ENCODE measurements at places on chromosomes 12 and 14.

DNA sequence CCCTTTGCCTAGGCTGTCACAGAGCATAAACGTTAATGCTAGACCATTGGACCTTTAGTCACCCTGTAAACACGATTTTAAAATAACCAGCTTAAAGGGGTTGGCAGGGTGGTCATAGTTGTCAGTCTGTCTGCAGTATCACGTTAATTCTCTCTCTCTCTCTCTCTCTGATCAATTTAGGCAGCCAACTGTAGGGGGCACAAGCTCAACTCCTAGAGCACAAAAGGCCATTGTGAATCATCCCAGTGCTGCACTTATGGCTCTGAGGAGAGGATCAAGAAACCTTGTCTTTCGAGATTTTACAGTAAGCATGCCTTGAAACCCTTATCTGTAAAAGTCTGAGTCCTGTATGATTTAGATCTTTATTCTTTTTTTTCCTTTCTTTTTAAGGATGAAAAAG lies 97.1 kb downstream of the SCAF11 start:
- no peak for DNase-seq

DNA sequence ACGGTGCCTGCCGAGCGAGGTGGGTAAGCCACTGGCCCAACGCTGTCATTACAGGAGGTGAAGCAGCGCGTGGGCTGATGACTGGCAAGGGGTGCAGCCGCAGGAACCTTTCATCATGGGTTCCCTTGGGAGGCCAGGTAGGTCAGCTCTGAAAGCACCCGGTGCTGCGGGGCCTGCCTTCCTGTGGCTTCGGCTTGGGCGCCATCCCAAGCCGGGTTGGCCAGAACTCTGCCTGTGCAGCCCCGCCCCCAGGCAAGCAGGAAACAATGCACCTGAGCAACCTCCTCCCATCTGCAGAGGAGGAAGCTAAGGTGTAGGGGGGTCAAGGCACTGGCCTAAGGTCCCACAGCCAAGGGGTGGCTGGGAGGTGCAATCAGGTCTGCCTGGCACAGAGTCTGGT lies 20.0 kb upstream of the HHIPL1 start:
- no peak for DNase-seq

GRCh38 chr14:68404652-68405183 lies 388.1 kb downstream of the ZFP36L1 start:
- DNase-seq = no peak

DNA sequence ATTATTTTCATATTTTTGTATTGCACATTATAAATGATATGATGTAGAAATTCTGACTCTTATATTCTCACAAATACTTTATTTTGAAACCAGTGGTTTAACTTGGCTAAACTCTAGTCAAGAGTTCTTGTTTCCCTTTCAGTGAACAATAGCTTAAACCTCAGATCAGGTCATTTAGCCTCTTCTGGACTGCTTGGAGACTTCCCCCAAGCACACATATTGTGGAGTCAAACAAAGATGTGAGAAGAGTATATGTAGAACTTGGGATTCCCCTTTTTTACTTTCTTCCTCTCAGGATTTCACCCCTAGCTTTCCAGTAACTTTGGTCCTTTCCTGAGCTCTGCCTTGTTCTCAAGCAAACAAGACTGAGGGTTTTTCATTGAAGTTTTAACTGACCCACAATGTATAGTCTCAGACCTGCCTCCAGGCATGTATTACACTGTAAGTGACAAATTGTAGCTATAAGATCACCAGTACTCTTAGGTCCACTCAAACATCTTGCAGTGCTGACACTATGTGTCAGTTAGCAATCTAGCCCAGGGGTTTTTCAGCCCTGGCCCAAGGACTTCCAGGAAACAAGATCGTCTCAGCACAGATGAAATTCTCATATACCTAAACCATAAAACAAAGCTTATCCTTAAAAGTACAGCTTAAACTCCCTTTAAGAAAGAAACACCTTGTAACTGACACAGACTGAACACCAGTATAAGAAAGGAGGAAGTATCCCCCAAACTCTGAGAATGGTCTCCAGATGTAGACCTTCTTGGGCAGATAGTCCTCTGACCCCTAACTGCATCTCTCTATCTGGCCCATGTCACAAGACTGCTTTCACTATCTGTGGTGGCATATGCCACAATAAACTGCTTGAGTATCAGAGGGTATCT lies 98.6 kb downstream of the SLC6A15 start:
- DNase-seq = no peak

- DNase-seq = no peak
Observed at GRCh38 chr14:34450542-34450915, 11.5 kb downstream of the SPTSSA start.

GRCh38 chr14:63709589-63709988 lies 18.3 kb downstream of the SGPP1 start:
- no peak for DNase-seq

DNA sequence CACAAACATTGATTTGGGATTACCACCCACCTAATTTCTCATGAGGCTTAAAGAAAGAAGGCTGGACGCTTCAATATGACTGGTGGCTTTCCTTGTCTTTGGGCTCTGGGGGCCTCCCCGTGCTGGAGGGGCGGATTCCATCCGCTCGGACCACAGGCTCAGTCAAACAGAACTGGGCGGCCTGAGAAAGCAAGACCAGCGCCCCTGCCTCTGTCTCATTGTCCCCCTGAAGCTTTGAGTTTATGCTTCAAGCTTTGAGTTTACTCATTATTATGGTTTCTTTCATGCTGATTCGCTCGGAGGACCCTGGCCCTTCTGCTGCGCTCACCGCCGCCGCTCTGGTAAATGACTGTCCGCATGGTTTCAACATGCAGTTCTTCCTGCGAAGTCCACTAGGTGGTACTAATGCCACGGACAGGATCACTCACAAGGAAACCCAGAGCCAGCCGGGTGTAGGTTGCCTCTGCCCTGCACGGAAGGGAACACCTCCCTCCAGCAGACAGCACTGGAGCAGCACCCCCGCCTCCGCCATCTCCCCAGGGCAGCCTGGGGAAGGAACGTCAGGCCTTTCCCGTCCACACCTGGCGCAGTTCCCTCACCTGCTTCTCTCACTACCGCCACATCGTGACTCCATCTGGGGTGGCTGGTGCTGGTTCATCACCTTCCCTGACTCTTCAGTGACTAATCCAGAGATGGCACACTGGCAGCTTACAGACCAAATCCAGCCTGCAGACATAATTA lies 13.2 kb upstream of the TIGAR start:
- DNase-seq = no peak

- no peak for DNase-seq
Observed at GRCh38 chr12:131390412-131391334, 320.2 kb upstream of the SFSWAP start.

GRCh38 chr12:94070520-94070919 lies 77.9 kb upstream of the PLXNC1 start:
- DNase-seq = no peak

DNA sequence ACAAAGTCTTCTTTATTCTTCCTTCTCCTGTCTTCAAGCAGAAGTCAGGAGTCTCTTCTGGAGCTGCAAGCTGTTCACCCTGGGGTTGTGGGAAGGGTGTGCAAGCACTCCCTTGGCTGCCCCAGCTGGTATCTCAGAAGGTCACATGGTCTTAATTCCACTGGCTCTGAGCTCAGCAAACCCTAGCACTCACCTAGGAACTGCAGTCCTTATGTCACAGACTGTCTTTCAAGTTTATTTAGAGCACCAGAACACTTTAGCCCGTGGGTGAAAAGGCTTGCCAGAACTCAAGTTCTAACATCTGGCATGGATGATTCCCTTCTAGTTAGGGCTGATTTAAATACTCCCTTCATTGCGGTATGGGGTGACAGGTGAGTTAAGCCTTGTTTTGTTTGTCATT lies 379.0 kb downstream of the CCER1 start:
- no peak for DNase-seq

- DNase-seq = no peak
Observed at GRCh38 chr12:12004524-12004923, 66.2 kb upstream of the BCL2L14 start.

- no peak for DNase-seq
Observed at GRCh38 chr12:55780685-55781084, 36.8 kb downstream of the SARNP start.

DNA sequence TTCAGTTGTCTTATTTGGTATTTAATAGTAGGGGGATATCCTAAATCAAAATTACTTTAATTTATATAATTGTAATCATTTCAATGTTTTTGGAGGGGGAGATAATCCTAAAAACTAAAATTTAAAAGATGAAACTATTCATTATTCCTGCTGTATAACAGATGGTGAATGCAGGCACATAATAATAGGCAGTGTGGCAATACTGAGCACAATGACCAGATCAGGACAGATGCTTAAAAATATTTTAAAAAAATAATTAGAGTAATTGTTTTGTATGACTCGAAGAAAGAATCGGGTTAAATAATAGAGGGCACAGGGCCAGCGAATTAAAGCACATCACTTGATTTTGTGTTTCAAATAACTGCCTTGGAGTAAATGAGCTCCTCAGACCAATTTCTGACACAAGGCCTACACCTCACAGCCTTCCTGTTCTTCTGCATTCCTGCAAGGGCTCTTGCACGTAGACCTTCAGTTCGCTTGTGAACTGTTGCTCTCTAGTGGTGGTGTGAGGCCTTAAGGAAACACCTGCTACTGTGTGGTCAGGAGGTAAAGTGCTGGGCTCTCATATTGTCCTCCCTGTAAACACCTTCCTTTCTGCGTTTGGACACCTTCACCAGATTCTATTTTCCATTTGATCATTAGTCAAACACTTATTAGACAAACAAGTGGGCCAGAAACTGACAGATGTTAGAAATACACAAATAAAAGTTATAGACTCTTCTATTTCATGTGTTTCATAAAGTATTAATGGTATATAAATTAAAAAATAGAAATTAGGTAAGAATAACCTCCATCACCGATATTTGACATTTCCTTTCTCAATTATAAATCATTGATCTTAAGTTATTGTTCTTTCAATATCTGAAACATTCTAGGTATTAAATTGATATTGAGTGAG lies 29.3 kb upstream of the KLRF1 start:
- peak; percentile 45 for DNase-seq

DNA sequence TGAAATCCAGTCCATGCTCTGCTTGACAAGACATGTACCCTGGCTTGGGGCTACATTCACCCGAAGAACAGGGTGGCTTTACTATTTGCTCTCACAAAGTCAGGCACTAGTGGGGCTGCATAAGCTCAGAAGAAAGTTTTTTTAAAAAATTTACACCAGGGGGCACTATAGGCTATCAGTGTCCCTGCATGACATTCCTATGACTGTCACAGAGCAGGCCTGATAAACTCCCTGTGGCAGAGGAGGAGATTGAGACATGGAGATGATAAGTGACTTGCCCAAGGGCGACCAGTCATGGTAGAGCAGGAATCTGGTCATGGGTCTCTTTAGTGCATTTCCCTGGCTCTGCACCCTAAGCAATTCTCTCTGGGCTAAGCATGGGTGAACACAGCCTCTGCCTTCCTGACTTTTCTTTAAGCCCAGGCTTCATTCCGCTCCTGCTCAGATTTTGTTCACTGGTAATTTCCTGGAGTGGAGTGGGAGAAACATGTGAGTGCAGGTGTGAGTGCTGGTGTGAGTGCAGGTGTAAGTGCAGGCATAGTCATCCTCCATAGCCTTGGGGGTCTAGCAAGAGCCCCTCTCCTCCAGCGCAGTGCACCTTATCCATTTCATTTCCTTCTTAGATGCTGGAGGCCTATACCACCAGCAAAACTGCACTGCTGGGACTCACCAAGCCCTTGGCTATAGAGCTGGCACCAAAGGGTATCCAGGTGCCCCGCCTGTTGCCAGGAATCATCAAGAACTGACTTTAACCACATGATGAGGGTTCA lies 91.6 kb downstream of the DHRS2 start:
- DNase-seq = no peak

- no peak for DNase-seq
Observed at GRCh38 chr12:77429426-77429825, 364.1 kb upstream of the E2F7 start.

DNA sequence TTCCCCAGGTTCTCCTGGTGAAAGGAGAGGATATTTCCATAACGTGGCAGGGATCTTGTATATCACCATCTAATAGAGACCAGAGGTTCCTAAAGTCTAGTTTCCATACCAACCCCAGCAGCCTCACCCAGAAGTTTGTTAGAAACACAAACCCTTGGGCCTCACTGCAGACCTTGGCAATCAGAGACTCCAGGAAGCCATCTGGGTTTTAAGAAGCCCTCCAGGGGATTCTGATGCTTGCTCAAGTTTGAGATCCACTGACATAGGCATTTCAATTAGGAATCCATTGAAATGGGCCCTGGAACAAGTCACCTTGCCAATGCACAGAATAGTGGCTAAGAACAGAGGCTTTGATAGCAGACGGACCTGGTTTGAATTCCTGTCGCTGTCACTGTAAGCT lies 2.2 kb upstream of the CMKLR1 start:
- no peak for DNase-seq

- no peak for DNase-seq
Observed at GRCh38 chr12:46675736-46676135, 150.1 kb downstream of the SLC38A4 start.

- no peak for DNase-seq
Observed at GRCh38 chr12:52501490-52501889, 8.4 kb upstream of the KRT6A start.

DNA sequence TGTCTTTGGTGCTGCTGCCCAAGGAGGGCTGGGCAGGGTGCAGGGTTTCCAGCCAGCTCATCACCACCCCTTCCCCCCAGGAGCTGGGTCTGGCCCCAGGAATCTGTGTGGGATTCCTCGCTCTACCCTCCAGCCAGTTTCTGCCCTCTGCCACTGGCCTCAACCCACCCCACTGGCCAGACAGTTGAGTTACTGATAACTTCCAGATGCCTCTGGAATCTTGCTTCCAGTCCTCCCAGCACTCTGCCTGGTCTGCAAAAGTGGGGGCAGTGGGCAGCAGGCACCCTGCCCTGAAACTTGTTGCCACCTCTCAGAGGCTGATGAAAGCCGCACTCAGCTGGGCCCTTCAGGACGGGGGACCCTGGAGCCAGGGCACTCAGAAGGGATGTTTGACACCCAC lies 20.1 kb upstream of the TBX3 start:
- no peak for DNase-seq

DNA sequence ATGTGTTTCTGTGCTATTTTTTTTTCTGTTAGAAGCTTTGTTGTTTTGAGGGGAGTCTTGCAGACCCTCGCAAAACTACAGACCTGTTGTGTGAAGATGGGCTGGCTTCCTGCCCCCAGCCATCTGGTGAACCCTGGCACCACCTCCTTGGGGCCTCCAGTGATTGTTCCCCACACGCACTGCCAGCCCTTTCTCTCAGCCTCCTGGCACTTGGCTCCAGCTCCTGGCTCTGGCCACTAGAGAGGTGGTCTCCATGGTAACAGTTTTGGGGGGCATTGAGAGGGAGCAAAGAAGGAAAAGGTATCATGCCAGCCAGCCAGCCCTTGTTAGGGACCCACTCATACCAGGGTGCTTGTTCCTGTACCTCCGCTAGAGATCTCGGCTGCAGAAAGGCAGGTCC lies 176.4 kb upstream of the RPH3A start:
- DNase-seq = no peak

Data from stimulated activated CD4-positive, alpha-beta T cell treated with anti-CD3 and anti-CD28 coated beads, Interleukin-15, amount 100 ng/mL, for 1 hour (primary cell).